ENCODE measurements at places on chromosomes 1 and 21.

DNA sequence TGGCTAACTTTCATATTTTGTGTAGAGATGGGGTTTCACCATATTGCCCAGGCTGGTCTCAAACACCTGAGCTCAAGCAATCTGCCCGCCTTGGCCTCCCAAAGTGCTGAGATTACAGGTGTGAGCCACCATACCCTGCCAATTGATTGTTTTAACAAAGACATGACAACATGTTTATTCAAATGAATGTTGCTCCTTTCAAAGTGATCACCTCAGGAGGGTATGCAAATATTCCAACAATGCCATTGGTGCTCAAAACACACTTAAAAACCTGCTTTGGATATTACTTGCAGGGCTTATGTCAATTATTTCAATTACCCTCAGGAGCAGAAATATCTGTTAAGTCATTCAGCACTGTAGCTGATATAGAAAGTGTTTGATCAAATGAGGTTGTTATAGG is 7.9 kb downstream of the LAX1 start:
- no peak for DNase-seq

- DNase-seq, result no peak
Measured at GRCh38 chr1:157697781-157698569, 2.6 kb downstream of the FCRL3 start.

DNA sequence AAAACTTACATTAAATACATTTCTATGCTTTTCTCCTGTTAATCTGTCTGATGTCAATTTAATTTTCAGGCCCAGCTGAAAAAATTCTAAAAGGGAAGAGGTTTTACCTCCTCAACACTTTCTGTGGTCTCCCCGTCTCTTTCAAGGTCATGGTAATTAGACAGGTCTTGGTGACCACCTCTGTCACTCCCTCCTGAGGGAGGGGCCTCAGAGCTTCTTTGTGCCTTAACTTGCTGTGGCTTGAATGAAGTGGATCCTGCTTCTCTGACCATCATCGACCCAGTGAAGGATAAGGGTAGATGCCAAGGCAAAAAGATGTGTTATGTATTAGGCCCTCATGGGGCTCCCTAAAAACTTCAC is 40.8 kb upstream of the OSBPL9 start:
- no peak for DNase-seq

- no peak for DNase-seq
Measured at GRCh38 chr1:158025576-158026230, 32.3 kb downstream of the KIRREL1 start.

DNA sequence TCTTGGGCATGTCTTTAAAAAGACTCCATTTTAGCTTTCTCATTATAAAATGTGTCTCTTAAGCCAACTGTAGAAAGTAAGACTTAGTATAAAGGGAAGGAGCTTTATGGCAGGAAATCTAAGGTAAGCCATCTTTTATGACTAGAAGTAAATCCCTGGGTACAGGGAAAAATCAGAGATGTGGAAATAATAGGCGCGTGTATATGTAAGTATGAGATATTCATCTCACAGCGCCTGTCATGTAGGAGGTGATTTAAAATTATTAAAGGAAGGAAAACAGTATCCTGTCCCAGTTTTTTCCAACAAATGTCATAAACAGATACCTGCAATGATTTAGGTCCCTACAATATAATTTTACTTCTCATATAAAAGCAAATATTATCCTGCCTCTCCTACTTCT is 35.0 kb upstream of the IRF2BP2 start:
- no peak for DNase-seq

GRCh38 chr1:98896711-98897445 is 107.8 kb downstream of the PLPPR5 start:
- no peak for DNase-seq

Measured in D341Med (cell line).